ENCODE measurements at places on chromosomes 2 and 18. TPM values are rescaled to one million over a fixed set of nuclear protein-coding genes. Genes with fewer than 3 reads are reported as not detected.

APCDD1 gene
- total RNA-seq, result 18.8 TPM

IAH1 gene
- 89.2 TPM for total RNA-seq

DNAJC5G gene
- not detected for total RNA-seq

DDX1 gene
- 112 TPM for total RNA-seq

All from parietal lobe (tissue), 2 donors.